ENCODE measurements at places on chromosomes 1 and 21. TPM values are rescaled to one million over a fixed set of nuclear protein-coding genes. Genes with fewer than 3 reads are reported as not detected.
A peak's percentile ranks its signal among the peaks of the same experiment; 100 is the strongest.

The LCE4A gene
- total RNA-seq, result not detected

DNA sequence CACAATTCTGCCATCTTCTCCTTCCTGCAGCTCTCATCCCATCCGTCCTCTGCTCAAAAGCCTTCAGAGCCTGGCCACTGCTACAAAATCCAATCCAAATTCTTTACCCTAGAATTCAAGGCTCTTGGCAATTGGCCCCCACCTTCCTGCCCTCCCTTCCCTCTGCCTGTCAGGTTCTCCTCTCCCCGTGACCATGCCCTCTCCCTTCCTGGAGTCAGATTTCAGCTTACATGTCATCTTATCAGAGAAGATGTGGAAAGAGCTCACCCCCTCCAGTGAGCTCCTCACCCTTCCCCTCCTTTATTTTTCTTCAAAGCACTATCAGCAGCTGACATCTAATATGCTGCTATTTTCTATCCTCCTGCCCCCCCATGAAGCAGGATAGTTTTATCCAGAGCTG lies 86.9 kb downstream of the GRIK3 start:
- H3K4me3 ChIP-seq, result no peak overlapping the region
- DNase-seq, result no peak
- no peaks in the 10 kb centered on the region for H3K27me3 ChIP-seq
- H3K27ac ChIP-seq, result no peak overlapping the region
- no peaks in the 10 kb centered on the region for H3K4me1 ChIP-seq

The LCE6A gene
- total RNA-seq, result not detected

The ADAMTS1 gene
- total RNA-seq, result 0.95 TPM

The MNDA gene
- total RNA-seq, result not detected

- DNase-seq, result no peak
- peaks cover 10% of the 10 kb centered on the region for H3K4me1 ChIP-seq
- H3K27ac ChIP-seq, result no peak overlapping the region
- H3K27me3 ChIP-seq, result peaks cover 4% of the 10 kb centered on the region
- no peak overlapping the region for H3K4me3 ChIP-seq
- no peaks in the 10 kb centered on the region for H3K36me3 ChIP-seq
These were observed 2.5 kb downstream of the VWA1 start for GRCh38 chr1:1437904-1438376.

The ABCD3 gene
- 31.1 TPM for total RNA-seq

- H3K27me3 ChIP-seq, result peaks cover 4% of the 10 kb centered on the region
- H3K36me3 ChIP-seq, result no peaks in the 10 kb centered on the region
- H3K4me3 ChIP-seq, result no peak overlapping the region
These were observed 144.8 kb upstream of the VANGL1 start for GRCh38 chr1:115496904-115497527.

The CHIT1 gene
- 0.21 TPM for total RNA-seq

GRCh38 chr1:154502066-154502743 lies at the start of the genes SHE and TDRD10:
Gene SHE, minus strand, starts transcription at chr1:154502412. Its CDS starts 386 bp downstream, at chr1:154502026.
Gene TDRD10, plus strand, starts transcription at chr1:154502219. Its CDS starts 4,685 bp downstream, at chr1:154506904.
- H3K27me3 ChIP-seq, result peaks cover 72% of the 10 kb centered on the region
- H3K27ac ChIP-seq, result no peak within 1 kb of the TSS

The GABRD gene
- not detected for total RNA-seq

- no peaks in the 10 kb centered on the region for H3K4me1 ChIP-seq
- DNase-seq, result no peak
- H3K4me3 ChIP-seq, result no peak overlapping the region
- no peak overlapping the region for H3K27ac ChIP-seq
These were observed 34.7 kb upstream of the EXOSC10 start for GRCh38 chr1:11134251-11134897.

The RPE65 gene
- total RNA-seq, result not detected

The BCAR3 gene
- total RNA-seq, result 0.61 TPM

GRCh38 chr1:171212607-171213351 lies 27.7 kb downstream of the FMO2 start:
- H3K27me3 ChIP-seq, result no peaks in the 10 kb centered on the region
- no peak overlapping the region for H3K27ac ChIP-seq
- H3K36me3 ChIP-seq, result no peaks in the 10 kb centered on the region
- H3K4me3 ChIP-seq, result no peak overlapping the region

The GPA33 gene
- total RNA-seq, result not detected

The H3-3A gene
- 390 TPM for total RNA-seq

GRCh38 chr1:109184687-109185086 lies 29.0 kb upstream of the SARS1 start:
- H3K36me3 ChIP-seq, result no peaks in the 10 kb centered on the region
- peaks cover 2% of the 10 kb centered on the region for H3K4me1 ChIP-seq
- H3K27ac ChIP-seq, result no peak overlapping the region

- no peak overlapping the region for H3K27ac ChIP-seq
- DNase-seq, result no peak
- H3K4me3 ChIP-seq, result no peak overlapping the region
- no peaks in the 10 kb centered on the region for H3K4me1 ChIP-seq
- H3K27me3 ChIP-seq, result no peaks in the 10 kb centered on the region
These were observed 184.2 kb upstream of the CHODL start for GRCh38 chr21:18060402-18060801.

DNA sequence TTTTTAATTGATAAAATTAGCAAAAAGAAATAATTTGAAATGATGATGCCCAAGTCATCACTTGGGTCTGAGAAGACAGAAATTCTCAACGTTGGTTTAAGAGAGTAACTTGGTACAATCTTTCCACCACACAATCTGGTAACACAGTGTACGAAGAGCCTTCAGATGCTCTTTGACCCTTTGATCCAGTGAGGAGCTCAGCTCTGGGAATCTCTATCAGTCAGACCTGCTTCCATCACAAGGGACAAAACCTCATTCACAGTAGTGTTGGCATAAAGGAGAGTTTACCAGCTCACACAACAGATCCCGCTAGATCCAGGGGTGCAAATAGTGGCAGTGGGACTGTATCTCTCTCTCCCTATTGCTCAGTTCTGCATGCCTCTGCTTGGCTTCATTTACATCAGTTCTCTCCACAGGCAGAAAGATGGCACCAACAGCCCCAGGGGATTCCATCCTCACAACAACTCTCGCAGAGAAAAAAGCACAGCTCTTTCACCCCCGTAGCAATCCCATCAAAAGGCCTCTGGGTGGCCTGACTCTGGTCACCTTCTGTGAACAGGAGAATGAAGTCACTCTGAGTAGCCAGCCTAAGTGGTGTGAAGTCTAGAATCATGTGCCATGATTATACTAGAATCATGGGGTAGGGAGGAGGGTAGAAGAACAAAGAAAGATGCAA lies 119.7 kb downstream of the ZNF281 start:
- H3K27ac ChIP-seq, result no peak overlapping the region
- H3K36me3 ChIP-seq, result no peaks in the 10 kb centered on the region
- no peak overlapping the region for H3K4me3 ChIP-seq
- H3K4me1 ChIP-seq, result peaks cover 5% of the 10 kb centered on the region
- no peak for DNase-seq

- no peak for DNase-seq
- H3K4me1 ChIP-seq, result peaks cover 10% of the 10 kb centered on the region
- H3K36me3 ChIP-seq, result peaks cover 11% of the 10 kb centered on the region
- peaks cover 80% of the 10 kb centered on the region for H3K27me3 ChIP-seq
- no peak overlapping the region for H3K4me3 ChIP-seq
- no peak overlapping the region for H3K27ac ChIP-seq
These were observed 3.2 kb downstream of the BARHL2 start for GRCh38 chr1:90713741-90714509.

DNA sequence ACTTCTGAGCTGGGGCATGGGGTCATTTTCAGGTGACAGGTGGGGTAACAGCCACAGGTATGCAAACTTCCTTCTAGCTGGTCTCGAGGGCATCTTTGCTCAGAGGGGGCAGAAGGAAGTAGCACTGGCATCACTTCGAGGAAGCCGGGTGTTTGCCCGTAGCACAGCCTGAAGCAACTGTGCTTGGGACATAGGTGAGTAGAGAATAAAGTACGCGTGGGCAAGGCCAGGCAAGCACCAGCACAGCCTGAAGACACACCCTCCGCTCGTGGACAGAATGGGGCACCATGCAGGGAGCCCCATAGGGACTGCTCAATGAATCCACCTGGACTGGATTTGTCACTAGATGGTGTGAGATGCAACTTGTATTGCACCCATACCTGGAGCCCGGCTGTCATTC lies 167.1 kb downstream of the KCNJ6 start:
- no peak overlapping the region for H3K4me3 ChIP-seq
- no peaks in the 10 kb centered on the region for H3K4me1 ChIP-seq
- H3K27ac ChIP-seq, result no peak overlapping the region
- H3K27me3 ChIP-seq, result no peaks in the 10 kb centered on the region
- no peaks in the 10 kb centered on the region for H3K36me3 ChIP-seq
- DNase-seq, result no peak

DNA sequence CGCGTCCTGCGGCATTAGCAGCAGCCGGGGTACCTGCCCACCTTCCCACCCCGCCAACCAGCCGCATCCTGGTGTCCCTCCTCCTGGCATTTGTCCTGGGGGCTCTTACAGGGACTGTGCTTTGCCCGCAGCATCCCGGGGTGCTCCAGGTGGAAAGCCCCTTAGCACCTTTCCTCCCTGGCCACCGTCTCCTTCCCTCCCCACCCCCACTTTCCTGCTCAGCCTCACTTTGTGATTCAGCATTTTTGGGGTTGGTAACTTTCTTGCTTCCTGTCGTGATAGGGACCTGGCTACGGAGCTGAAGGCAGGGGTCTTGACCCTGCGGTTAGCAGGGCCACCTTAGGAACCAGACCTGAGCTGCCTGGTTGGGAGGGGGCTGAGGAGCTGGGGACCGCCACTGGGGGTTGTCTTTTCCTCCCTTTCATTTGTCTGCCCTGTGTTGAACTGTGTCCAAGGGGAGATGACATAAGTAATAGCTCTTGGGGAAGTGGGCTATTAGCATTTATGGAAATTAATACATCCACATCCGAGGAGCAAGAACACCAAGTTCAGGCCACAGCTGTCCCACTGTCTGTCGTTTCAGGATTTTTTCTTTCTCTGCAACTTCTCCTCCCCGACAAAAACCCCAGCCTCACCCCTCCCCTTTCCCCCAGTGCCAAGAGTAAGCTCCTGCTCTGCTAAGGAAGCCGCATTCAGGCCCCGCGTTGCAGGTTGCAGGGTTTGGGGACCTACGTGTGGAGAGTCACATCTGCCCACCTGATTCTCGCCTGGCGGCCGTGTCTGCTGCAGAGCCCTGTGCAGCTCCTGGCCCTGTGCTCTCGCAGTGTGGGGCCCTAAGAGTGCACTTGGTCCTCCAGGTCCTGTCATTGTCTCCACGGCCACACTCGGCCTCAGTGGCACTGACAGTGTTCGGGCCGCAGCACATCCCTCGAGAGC lies 1.6 kb upstream of the NPHP4 start:
- DNase-seq, result peak; percentile 79
- H3K4me1 ChIP-seq, result peaks cover 31% of the 10 kb centered on the region
- H3K27me3 ChIP-seq, result no peaks in the 10 kb centered on the region
- peak overlapping the region; percentile 97 for H3K27ac ChIP-seq

- DNase-seq, result no peak
- H3K36me3 ChIP-seq, result peaks cover 19% of the 10 kb centered on the region
- H3K27me3 ChIP-seq, result no peaks in the 10 kb centered on the region
- H3K27ac ChIP-seq, result peak overlapping the region; percentile 99
- peaks cover 52% of the 10 kb centered on the region for H3K4me1 ChIP-seq
- peak overlapping the region; percentile 80 for H3K4me3 ChIP-seq
These were observed 9.7 kb downstream of the IFI6 start for GRCh38 chr1:27662261-27662660.

Data from activated CD4-positive, alpha-beta T cell treated with anti-CD3 and anti-CD28 coated beads, Interleukin-2, amount 10 ng/mL, durations not matched to agents 24 days and 14 days (primary cell).